ENCODE measurements at places on chromosomes 3 and 15.

DNA sequence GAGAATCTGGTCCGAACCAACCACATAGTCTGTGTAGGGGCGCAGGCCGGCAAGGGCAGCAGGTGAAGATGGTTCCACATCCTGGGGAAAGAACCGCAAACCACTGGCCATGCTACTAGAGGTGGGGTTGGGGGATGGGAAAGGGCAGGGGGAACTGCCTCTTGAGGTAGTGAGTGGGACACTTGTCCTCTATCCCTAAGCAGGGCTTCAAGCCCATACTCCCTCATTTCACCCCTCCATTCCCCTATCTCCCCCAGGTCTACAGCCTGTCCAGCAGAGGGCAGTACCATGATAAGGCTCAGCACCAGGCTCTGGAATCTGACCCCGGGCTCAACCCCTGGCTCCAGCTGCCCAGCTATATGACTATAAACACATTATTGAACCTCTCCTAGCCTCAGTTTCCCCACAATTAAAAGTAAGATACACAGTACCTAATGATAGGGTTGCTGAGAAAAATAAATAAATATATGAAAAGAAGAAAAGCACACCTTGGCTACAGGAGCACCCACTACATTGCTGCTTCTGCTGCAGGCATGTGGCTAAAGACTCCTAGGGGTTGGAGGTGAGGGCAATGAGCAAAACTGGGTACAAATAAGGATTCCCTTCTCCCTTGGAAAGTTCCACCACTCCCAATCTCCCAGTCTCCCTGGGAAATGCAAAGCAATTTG lies 6.3 kb downstream of the GORASP1 start:
- no peak for DNase-seq

- DNase-seq: no peak
Measured at GRCh38 chr3:47315069-47315647, 32.4 kb downstream of the KLHL18 start.

DNA sequence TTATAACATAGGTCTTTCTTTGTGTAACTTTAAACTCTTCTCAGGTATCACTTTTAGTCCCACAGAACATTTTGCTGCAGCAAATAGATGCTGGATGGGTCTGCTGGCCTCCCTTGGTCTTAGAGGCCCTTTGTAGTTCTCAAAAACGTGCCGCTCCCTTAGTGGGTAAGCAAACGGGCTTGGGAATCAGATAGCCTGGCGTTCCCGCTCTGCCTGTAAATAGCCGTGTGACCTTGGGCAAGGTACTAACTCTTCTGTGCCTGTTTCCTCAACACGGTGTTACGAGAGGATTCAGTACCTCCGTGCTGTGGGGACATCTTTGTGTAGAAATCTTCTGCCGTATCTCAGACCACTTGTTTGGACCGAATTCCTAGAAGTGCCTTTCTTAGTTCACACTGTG lies 64.4 kb downstream of the DNAJB8 start:
- DNase-seq: no peak

GRCh38 chr3:100836661-100837060 lies 127.4 kb downstream of the TFG start:
- no peak for DNase-seq

- no peak for DNase-seq
Measured at GRCh38 chr15:92322566-92323355, 70.9 kb upstream of the ST8SIA2 start.

- no peak for DNase-seq
Measured at GRCh38 chr3:48463703-48464102, 17.2 kb downstream of the ATRIP start.

GRCh38 chr3:127065561-127066290 lies 82.8 kb downstream of the PLXNA1 start:
- DNase-seq: no peak

DNA sequence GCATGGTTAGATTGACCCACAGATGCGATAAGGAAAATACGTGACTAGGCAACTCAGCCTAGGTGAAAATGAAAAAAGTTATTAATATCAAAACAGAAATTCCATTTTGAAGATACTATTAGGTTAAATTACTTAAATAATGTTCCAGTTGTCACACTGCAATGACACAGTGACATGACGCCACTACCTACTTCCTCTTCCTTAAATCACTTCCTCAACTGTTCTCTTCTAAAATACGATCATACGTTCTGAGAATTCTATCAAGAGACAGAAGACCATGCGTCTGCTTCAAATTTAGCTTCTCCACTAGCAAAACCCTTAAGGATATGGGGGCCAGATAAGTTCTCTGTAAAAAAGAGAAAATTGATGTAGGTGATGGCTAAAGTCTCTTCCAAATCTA lies 18.2 kb downstream of the CMTM6 start:
- no peak for DNase-seq

DNA sequence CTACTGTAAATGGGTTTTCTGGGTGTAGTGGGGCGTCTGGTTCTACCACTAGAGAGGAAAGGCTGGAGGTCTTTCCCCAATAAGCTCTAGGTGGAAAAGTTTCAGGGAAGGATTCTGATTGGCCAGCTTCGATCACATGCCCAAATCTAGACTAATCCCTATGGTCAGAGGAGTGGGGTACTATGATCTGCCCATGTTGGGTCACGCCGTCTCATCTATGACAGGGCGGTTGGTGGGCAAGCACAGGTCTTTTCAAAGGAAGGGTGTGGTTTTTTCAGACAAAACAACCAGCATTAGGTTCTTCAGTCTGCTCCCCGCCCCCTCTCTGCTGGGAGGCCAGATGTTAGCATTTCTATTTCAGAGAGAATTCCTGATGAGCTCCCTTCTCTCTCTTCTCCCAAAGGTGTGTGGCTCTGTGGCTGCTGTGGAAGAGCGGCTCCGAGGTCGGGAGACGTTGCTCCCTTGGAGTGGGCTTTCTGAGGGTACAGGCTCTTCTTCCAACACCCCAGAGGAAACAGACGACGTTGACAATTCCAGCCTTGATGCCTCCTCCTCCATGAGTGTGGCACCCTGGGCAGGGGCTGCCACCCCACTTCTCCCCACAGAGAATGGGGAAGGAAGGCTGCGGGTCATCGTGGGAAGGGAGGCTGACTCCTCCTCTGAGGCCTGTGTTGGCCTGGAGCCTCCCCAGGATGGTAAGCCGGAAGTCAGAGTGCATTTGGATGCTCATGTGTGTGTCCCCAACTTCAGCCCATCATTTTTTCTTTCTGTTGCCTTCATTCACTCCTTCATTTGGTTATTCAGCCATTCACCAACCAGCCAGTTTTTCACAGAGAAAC lies 9.7 kb upstream of the TATDN2 start:
- DNase-seq: no peak

Measured in fibroblast of skin of left biceps (primary cell).